ENCODE measurements at places on chromosomes 4 and X. TPM values are rescaled to one million over a fixed set of nuclear protein-coding genes. Genes with fewer than 3 reads are reported as not detected.

Gene ZCCHC18
- total RNA-seq, result not detected

Gene HAND2
- not detected for total RNA-seq

Gene FABP2
- not detected for total RNA-seq

Gene PAGE2
- total RNA-seq, result not detected

Gene ASB9
- 0.68 TPM for total RNA-seq

Gene TMEM150C
- total RNA-seq, result 0.10 TPM

Gene ZNF81
- 7.8 TPM for total RNA-seq

Gene MAGEA1
- not detected for total RNA-seq

Gene FMR1NB
- total RNA-seq, result not detected

Gene SH3D19
- 51.3 TPM for total RNA-seq
